GM13976 (cell line): ENCODE measurements at places on chromosomes 12 and 14.

GRCh38 chr12:58046271-58046670 lies 104.9 kb downstream of the ATP23 start:
- no peak for DNase-seq

DNA sequence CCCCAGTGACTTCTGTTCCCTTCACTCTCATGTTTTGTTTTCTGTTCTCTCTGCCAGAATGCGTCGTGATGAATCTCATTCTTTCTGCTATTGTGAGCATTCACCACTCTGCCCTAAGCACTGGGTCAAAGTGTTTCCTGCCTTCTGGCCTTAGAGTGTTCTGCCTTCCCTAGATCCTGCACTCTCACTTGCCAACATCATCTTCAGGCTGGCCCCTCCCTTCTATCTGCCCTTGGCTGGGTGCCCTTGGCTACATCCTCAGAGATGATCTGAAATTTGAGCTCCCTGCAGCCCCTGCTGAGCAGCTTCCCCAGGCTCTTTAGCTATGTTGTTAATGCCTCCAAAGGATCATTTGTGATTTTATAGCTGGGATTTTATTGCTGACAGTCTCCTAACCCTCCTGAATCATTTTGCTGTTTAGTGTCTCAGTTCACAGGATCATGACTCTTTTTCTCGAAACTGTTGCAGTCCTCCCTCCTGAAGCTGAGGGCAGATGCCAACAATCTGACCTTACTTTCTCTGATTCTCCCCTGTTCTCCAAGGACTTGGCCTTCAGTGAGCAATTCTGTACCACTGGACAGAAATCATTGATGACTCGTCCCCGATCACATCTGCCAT lies 4.5 kb downstream of the DHRS2 start:
- DNase-seq: no peak

DNA sequence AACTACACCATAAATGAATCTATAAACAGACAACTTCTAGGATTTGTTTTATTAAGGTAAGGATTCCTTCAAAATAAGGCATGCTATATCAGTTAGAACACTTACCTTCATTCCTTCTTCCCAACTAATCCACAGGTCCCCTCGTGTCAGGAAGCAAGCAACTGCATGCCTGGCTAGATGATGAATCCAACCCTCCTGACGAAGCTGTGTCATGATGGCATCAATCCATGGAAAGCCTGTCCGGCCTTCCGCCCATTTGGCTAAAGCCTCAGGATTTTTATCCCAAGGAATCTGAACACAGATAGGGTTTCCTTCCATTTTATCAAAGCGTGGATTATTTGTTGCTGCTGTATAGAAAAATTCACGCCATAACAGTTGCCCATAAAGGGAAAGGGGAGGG lies 12.5 kb upstream of the MTERF2 start:
- DNase-seq: no peak

GRCh38 chr14:63663428-63664341 lies 22.0 kb upstream of the WDR89 start:
- DNase-seq: peak; percentile 25

DNA sequence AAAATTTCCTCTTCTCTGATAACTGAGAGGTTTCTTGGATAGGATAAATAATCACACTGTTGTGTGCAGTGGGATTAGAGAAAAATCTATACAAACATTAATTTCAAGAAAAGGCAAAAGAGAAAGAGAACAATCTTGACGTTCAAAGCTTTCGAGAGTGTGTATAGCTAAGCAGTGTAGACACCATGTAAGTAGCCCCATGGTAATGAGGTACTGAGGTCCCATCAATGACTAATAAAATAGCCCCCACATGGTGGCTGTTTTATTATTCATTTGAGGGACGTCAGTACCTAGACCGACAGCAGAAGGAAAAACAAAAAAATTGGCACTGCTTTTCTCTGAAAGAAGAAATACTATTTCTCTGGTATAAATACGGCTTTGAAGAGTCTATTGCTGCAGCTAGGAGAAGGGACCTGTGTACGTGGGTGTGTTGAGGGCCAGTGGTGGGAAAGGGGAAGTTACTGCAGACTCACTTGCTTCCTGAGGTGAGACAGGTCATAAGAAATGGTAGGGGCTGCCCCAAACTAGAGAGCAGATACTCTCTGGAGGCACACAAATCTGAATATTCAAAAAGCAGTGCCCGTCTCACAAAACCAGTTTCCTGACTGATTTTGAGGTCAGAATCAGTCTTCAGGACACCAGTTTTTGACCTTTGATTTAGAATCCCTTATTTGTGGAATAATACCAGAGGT lies 339.8 kb downstream of the EMP1 start:
- peak; percentile 60 for DNase-seq
